ENCODE measurements at places on chromosomes 2 and 18. TPM values are rescaled to one million over a fixed set of nuclear protein-coding genes. Genes with fewer than 3 reads are reported as not detected.

The DOK6 gene
- 1.3 TPM for total RNA-seq

The C2orf80 gene
- total RNA-seq: not detected

The CNGA3 gene
- not detected for total RNA-seq

DNA sequence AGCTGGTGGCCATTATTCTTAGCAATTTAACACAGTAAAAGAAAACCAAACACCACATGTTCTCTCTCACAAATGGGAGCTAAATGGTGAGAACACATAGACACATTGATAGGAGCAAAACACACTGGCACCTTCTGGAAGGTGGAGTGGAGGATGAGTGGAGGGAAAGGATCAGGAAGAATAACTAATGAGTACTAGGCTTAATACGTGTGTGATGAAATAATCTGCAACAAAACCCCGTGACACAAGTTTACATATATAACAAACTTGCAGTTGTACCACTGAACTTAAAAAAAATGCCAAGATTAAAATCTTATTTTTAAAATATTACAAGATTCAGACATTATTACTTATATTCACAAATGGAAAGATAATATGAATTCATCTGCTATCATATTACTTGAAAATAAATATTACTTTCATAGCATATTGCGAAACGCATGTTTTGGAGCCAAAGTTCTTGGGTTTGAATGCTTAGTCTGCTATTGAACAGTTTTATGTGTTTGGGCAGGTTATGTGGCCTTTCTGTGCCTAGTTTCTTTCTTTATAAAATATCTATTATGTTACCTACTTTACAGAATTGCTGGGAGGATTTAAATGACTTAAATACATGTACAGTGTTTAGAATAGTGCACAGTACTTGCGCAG, 20.5 kb downstream of the ANKRD62 start:
- no peak for DNase-seq

- no peak for DNase-seq
These were observed 73.9 kb upstream of the UXS1 start for GRCh38 chr2:106267997-106268396.

GRCh38 chr2:17966798-17967197, 88.3 kb downstream of the KCNS3 start:
- no peak for DNase-seq

DNA sequence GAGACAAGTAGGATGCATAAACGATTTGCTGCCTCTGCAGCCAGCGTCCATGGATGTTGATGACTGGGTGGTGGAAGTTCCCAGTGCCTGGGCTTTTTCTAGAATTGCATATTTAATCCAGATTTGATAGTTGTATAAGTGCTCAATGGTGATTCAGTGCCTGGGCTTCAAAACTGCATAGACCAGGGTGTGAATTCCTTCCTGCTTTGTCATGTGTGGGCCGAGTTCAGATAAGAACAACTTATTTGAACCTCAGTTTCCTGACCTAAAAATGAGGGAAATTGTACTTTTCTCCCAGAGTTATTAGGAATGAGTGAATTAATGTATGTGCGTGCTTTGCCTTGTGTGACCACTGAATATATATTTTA, 154.6 kb downstream of the WDSUB1 start:
- no peak for DNase-seq

Measured in hematopoietic multipotent progenitor cell (in vitro differentiated cells).